ENCODE measurements at places on chromosomes 5 and 9.

- no peak for DNase-seq
Measured at GRCh38 chr5:53237876-53238275, 128.3 kb upstream of the MOCS2 start.

GRCh38 chr5:54867310-54867944 lies 118.0 kb downstream of the ESM1 start:
- DNase-seq, result peak; percentile 79

GRCh38 chr5:139670369-139671095 lies 22.4 kb downstream of the CXXC5 start:
- DNase-seq, result no peak

DNA sequence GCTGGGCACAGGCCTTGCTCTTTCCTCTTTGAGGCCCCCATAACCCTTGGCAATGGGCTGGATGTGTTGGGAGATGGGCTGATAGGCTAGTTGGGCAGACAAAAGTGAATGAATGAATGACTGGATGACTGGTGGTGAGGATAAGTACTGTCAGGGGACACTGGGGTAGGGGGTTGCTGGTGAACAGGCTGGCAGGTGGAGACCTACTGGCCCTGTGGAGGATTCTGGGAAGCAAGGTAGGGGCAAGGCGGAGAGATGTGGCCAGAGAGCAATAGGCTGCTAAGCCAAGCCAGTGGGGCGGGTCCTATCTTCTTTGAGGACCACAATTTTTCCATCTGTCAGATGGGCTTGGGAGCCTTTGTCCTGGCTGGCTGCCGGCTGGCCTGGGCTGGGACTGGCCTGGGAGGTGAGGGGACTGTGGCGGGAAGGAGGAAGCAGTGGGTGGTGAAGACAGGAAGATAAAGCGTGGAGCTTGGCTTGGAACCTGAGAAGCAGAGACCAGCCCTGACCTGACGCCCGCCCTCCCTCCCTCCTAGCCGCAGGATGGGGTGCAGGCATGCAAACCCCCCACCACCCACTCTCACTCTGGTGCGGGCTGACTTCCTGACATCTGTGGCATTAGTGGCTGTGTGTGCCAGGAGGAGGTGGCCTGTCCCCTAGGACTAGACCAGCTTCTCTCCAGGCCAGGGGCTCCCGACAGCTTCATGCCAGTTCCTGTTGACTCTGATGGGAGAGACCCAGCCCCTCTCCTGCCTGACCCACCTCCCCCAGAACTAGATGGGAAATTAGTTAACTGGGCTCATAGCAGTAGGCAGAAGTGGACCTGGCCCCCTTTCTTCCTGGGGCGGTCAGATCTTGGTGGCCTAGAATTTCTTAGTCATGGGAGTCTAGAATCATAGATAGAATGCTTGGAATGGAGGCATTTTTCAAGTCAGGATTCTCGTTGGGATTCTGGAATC lies 9.5 kb downstream of the CXXC5 start:
- DNase-seq, result no peak

- DNase-seq, result no peak
Measured at GRCh38 chr9:133464638-133465037, 4.9 kb downstream of the CACFD1 start.

DNA sequence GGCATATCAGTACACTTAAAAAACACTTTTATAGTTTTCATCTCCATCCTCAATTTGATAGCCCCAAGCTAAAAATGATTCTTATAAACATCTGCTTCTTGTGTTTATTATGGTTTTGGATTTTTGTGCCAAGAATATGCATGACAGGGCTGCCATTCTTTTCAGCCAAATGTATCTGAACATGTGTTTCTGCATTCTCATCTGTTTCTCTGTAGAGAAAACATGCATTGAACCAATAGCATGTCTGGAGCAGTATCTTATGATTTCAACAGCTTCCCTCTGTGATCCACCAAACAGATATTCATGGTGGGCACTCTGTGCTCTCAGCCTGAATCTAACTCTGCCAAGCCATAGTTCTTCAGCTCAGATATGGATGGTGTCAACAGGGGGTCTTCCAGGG lies 99.3 kb upstream of the ERCC6L2 start:
- no peak for DNase-seq

GRCh38 chr9:115183436-115183835 lies 65.5 kb upstream of the TNC start:
- no peak for DNase-seq

DNA sequence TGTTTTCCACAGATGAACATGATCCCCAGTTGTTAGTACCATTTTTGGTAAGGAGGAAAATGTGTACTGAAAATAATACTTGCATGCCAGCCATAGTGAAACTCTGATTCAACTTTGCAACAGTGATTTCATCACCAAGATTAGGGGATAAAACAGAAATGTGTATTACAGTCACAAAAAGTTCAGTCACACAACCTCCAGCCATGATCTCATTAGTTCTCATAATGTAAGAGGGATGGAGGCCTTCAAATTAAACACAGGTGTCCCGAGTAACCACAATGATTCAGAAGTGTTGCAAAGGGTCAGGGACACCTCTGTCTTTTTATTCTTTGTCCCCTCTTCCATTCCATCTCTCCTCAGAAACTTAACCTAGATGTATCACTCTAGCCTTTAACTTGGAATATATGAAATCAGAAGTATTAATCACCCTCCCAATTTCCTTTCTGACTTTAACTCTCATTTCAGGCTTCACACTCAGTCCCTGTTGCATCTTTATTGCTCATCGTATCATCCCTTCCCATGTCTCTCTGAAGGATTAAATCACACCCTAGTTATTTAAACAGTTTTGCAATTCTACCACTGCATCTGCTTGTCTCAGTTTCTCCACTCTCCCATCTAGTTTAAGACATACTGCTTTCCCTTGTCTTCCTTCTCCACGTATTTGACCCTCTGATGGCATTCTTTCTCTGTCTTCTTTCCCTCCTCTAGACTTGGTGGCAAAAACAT lies 291.2 kb downstream of the ADAMTS6 start:
- peak; percentile 74 for DNase-seq

GRCh38 chr5:55578771-55579170 lies 44.0 kb upstream of the PLPP1 start:
- peak; percentile 45 for DNase-seq

DNA sequence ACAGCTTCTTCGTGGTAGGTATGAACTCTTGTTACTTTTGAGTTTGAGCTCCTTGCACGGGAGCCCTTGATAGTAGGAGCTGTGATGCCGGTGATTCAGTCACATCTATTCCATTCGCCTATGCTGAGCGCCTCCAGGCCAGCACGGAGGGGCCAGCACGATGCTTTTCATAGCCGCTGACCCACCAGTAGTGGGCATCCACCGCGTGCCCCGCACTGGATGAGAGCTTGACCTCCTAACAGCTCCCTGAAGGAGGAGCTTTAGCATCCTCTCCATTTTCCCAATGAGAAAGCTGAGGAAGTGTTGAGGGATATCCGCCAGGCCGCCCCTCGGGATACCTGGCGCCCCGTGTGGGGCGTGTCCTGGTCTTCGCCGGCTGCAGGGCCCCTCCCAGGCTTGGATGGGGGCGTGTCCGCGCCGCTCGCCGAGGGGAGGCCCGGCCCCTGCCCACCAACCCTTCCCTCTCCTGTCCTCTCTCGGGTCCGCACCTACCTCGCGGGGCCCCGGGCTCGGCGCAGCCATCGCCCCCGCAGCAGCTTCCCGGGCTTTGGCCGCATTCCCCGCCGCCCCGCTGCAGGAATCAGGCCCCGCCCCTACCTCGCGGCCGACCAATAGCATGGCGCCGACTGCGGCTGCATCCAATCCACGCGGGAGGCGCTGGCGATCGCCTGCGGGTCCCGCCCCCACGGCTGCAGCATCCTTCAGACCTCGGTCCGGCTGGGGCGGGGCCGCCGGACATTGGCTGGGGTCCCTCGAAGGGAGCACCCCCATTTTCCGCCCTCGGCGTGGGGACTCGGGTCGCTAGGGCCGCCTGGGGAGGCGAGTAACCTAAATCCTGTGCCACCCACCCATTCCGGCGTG lies at the start of gene PIP5KL1:
Gene PIP5KL1, minus strand, starts transcription at position 547 of the 861 bp plus-strand sequence. Its CDS starts 25 bp downstream, at position 522.
- peak; percentile 89 for DNase-seq

- DNase-seq, result no peak
Measured at GRCh38 chr9:72322259-72322658, 42.7 kb downstream of the ZFAND5 start.

GRCh38 chr9:137028263-137029057 lies 423 bp upstream of the ABCA2 start:
- peak; percentile 45 for DNase-seq

- no peak for DNase-seq
Measured at GRCh38 chr9:130780415-130780814, 54.6 kb upstream of the ABL1 start.

GRCh38 chr5:18503797-18504328 lies 869.6 kb downstream of the TAF11L14 start:
- no peak for DNase-seq

GRCh38 chr5:160957312-160957861 lies 105.4 kb upstream of the ATP10B start:
- DNase-seq, result peak; percentile 81

GRCh38 chr5:37075399-37075950 lies 173.7 kb downstream of the CPLANE1 start:
- DNase-seq, result no peak
